ENCODE measurements at places on chromosomes 1 and 21.

DNA sequence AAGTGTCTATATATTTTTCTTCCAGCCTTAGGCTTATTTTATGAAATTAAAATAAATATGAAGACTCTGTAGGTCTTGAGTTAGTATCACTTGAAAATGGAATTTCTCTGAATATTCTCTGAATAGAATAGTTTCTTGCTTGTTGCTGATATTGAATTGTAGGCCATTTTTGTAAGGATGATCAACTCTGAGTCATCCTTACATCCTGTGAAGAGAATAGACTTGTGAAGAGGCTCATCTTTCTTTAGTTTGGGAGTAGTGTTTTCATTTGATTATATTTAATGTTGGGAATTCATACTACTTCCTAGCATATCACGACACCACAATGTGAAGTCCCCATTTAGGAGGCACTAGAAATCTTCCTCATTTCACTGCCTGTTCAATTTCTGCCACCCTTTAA is 27.5 kb upstream of the CD1D start:
- no peak for DNase-seq

- no peak for DNase-seq
Measured at GRCh38 chr21:33948951-33949444, 33.4 kb upstream of the ATP5PO start.

GRCh38 chr1:37487619-37487984 is 13.2 kb downstream of the ZC3H12A start:
- DNase-seq, result no peak

GRCh38 chr1:223860051-223860622 is 14.4 kb upstream of the TP53BP2 start:
- no peak for DNase-seq

All from central memory CD4-positive, alpha-beta T cell (primary cell).